ENCODE measurements at places on chromosomes 3 and 15.

GRCh38 chr15:70954733-70955132 lies 62.1 kb downstream of the LRRC49 start:
- DNase-seq, result no peak

DNA sequence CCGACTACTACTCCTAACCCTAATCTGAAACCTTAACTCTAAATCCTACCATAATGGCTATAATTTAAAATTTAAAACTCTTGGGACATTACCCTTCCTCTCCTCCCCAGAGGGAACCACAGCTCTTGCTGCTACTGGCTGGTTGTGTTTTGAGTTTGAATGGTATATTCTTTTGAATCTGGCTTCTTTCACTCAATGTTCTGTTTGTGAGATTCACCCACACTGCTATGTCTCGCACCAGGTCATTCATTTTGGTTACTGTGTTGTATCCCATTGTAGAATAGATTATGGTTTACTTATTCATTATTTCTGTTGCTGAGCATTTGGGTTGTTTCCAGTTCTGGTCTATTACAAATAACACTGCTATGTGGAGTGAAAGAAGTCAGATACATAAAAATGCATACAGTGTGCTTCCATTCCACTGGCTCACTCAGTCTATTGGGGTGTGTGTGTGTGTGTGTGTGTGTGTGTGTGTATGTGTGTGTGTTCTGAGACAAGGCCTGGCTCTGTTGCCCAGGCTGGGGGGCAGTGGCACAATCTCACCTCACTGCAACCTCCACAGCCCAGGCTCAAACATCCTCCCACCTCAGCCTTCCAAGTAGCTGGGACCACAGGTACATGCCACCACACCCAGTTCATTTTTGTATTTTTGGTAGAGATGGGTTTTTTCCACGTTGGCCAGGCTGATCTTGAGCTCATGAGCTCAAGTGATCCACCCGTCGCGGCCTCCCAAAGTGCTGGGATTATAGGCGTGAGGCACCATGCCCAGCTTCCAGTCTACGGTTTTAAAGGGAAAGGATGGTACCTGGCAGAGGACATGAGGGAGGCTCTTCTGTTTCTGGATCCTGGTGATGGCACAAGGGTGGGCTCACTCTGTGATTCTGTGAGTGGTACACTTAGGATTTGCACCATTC lies 19.2 kb upstream of the SYNM start:
- DNase-seq, result no peak

GRCh38 chr15:42088801-42089640 lies 5.3 kb downstream of the PLA2G4D start:
- DNase-seq, result no peak

GRCh38 chr3:4512895-4513616 lies 19.9 kb downstream of the ITPR1 start:
- DNase-seq, result no peak

DNA sequence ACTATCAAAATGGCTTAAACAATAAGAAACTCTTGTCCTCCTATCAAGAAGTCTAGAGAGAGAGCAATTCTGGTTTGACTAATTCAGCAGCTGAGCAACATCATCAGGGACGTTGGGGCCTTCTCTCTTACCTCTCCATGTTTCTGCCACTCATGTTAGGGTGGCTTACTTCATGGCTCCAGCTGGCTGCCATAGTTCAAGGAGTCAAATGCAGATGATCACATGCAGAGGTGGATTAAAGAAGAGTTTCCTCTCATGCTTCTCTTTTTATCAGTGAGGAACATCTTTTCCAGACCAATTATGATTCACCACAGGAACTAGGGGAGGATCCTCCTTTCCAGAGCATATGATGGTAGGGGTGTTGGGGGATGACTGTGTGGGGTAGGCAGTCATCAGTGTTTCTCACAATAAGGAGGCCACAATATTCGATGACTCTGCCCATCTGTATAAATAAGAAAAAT lies 45.5 kb downstream of the NEK11 start:
- no peak for DNase-seq

DNA sequence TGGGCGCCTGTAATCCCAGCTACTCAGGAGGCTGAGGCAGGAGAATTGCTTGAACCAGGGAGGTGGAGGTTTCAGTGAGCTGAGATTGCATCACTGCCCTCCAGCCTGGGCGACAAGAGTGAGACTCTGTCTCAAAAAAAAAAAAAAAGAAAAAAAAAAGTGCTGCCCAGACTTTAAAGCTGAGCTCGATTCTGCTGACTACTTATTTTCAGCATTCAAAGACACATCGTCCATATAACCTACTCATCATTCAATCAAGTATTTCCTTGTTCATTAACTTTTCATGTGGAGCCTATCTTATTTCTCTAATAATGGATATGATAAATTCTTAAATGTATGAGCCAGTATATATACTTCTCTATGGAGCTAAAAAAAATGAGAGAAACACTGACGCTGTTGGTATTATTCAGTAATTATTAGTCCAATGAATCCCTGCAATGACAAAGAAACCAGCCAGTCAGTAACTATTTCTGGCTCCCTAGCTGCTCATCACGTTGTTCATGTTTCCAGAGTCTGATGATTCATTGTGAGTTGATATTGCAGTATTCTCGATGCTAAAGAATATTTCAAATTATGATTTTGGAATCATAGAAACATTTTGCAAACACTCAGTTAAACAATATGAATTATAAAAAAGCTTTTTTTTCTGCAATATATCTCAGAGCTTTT lies 111.9 kb downstream of the RAP2B start:
- no peak for DNase-seq

- DNase-seq, result peak; percentile 56
These were observed 42.9 kb downstream of the PLCH1 start for GRCh38 chr3:155701882-155702465.

- no peak for DNase-seq
These were observed 84.3 kb upstream of the TSC22D2 start for GRCh38 chr3:150323770-150324169.

GRCh38 chr3:156236556-156237260 lies 116.3 kb downstream of the KCNAB1 start:
- DNase-seq, result no peak

DNA sequence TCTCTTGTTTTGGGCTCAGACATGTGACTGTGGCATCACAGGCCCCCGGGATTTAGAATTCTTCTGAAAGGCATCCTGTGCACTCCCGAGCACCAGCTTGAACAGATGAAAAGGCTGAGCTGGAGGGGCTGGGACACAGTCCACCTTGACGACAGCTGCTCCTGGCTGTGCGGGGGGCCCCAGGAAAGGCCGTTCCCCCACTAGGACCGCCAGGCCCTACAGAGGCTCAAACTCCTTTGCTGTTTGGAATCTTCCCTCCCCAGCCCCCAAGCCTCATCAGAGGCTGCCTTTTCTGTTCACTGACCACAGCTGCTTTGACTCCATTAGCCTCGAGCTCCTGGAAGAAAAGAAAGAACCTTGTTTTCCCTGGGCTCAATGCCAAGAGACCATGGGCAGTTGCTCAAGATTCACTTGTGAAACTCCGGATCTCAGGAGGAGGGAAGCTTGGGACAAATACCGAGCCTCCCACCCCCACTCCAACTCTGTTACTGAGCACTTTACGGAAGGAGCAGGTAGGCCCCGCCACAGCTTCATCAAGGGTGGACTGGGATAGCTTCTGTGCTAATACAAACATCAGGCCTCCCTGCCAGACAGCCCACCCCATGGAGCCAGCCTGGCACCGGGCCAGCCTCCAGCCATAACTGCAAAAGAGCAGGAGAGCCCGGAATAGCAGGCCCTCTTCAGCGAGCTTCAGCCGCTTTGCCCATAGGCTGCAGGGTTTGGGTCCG lies 15.7 kb downstream of the CIDEC start:
- no peak for DNase-seq

All from CD4-positive, alpha-beta T cell treated with Interleukin-17A for 1 hour (primary cell).